Upper lobe of right lung (tissue), 1 donor: ENCODE measurements at places on chromosomes 11 and 22. TPM values are rescaled to one million over a fixed set of nuclear protein-coding genes. Genes with fewer than 3 reads are reported as not detected.

ENTHD1 gene
- total RNA-seq = not detected

DNA sequence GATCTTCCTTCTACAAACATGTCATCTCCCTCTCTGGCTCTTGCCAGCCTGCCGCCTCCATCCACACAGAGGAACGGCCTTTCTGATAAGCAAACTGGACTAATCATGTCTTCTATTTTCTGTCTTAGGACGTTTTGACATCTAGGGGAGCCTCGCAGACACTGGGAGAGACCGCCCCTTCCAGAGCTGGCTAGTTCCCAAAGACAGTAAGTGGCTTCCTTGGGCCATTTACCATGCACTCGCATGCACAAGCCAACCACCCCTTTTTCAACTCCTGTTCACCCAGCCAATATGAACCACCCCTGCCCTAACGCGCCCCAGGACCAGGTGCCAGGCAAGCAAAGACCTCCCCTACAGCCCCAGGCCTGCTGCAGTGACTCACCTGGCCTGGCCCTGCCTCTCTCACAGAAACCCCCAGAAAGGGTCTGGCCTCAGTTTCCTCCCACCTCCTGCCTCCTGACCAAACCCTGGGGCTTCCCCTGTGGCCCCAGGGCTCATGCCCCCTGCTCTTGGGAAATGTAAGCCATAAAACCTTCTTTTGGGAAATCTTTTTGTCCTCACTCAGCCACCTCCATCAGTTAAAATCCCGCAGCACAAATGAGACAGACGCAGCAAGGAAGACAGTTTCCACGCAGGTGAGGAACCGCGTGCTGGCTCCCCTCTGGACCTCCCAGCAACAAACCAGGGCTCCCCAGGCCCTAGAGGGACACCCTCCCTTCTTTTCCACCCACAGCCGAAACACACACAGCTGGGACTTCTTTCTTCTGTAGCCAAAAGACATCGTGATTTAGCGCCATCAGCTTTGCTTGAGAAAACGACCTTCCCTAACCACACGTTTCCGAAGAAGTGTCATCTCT lies 38.5 kb downstream of the SHANK2 start:
- H3K27me3 ChIP-seq = no peaks in the 10 kb centered on the region
- H3K4me3 ChIP-seq = no peak overlapping the region
- H3K4me1 ChIP-seq = no peaks in the 10 kb centered on the region
- H3K36me3 ChIP-seq = no peaks in the 10 kb centered on the region
- no peak overlapping the region for H3K27ac ChIP-seq

GRCh38 chr22:37898441-37899181 lies 7.5 kb upstream of the MICALL1 start:
- H3K4me3 ChIP-seq = no peak overlapping the region
- peak; percentile 81 for DNase-seq
- peak overlapping the region; percentile 8 for H3K27ac ChIP-seq
- H3K4me1 ChIP-seq = peaks cover 27% of the 10 kb centered on the region
- H3K27me3 ChIP-seq = no peaks in the 10 kb centered on the region

EMSY gene
- 20.9 TPM for total RNA-seq

- H3K4me3 ChIP-seq = no peak overlapping the region
- DNase-seq = no peak
- H3K36me3 ChIP-seq = no peaks in the 10 kb centered on the region
- H3K4me1 ChIP-seq = no peaks in the 10 kb centered on the region
These were observed 216.0 kb upstream of the ISX start for GRCh38 chr22:34849965-34850364.

DNA sequence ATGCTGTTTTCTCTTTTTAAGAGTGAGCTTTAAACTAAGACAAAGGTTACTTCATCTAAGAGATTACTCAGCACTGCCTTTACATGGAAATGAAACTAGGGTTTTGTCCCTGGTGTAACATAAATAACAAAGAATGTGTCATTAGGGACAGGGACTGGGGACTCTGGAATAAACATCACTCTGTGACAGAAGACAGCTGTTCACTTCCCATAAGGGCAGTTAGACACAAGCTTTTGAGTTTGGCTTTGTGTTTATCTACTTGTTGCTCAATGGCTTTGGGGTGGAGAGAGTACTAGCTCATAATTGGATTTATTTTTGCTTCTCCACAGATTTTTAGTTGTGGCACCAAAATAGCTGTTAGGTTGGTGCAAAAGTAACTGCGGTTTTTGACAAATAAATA lies 154.5 kb downstream of the OR4C45 start:
- no peaks in the 10 kb centered on the region for H3K27me3 ChIP-seq
- DNase-seq = no peak
- no peaks in the 10 kb centered on the region for H3K36me3 ChIP-seq
- H3K4me1 ChIP-seq = no peaks in the 10 kb centered on the region

CHCHD10 gene
- total RNA-seq = 102 TPM

- H3K27ac ChIP-seq = no peak overlapping the region
- peaks cover 17% of the 10 kb centered on the region for H3K4me1 ChIP-seq
- no peak overlapping the region for H3K4me3 ChIP-seq
- H3K36me3 ChIP-seq = no peaks in the 10 kb centered on the region
- H3K27me3 ChIP-seq = no peaks in the 10 kb centered on the region
- DNase-seq = no peak
These were observed 34.3 kb downstream of the TSPAN18 start for GRCh38 chr11:44760917-44761550.

- no peaks in the 10 kb centered on the region for H3K36me3 ChIP-seq
- H3K4me1 ChIP-seq = no peaks in the 10 kb centered on the region
- H3K27ac ChIP-seq = no peak overlapping the region
- no peak overlapping the region for H3K4me3 ChIP-seq
These were observed 94.7 kb downstream of the NECTIN1 start for GRCh38 chr11:119634301-119634700.

GRCh38 chr11:115585361-115586024 lies 81.3 kb upstream of the CADM1 start:
- no peaks in the 10 kb centered on the region for H3K36me3 ChIP-seq
- H3K4me1 ChIP-seq = no peaks in the 10 kb centered on the region
- H3K27me3 ChIP-seq = no peaks in the 10 kb centered on the region
- H3K27ac ChIP-seq = no peak overlapping the region

GRCh38 chr11:76240161-76240540 lies 33.8 kb upstream of the WNT11 start:
- H3K4me1 ChIP-seq = no peaks in the 10 kb centered on the region
- no peaks in the 10 kb centered on the region for H3K36me3 ChIP-seq

SSTR3 gene
- total RNA-seq = not detected

GRCh38 chr11:28242596-28242995 lies 134.4 kb downstream of the METTL15 start:
- no peak for DNase-seq
- H3K4me1 ChIP-seq = no peaks in the 10 kb centered on the region
- H3K36me3 ChIP-seq = no peaks in the 10 kb centered on the region
- H3K27me3 ChIP-seq = no peaks in the 10 kb centered on the region
- no peak overlapping the region for H3K27ac ChIP-seq

GRCh38 chr22:35752863-35753189 lies 35.2 kb downstream of the APOL5 start:
- no peaks in the 10 kb centered on the region for H3K27me3 ChIP-seq
- DNase-seq = no peak
- H3K36me3 ChIP-seq = peaks cover 17% of the 10 kb centered on the region
- H3K4me3 ChIP-seq = no peak overlapping the region

DNA sequence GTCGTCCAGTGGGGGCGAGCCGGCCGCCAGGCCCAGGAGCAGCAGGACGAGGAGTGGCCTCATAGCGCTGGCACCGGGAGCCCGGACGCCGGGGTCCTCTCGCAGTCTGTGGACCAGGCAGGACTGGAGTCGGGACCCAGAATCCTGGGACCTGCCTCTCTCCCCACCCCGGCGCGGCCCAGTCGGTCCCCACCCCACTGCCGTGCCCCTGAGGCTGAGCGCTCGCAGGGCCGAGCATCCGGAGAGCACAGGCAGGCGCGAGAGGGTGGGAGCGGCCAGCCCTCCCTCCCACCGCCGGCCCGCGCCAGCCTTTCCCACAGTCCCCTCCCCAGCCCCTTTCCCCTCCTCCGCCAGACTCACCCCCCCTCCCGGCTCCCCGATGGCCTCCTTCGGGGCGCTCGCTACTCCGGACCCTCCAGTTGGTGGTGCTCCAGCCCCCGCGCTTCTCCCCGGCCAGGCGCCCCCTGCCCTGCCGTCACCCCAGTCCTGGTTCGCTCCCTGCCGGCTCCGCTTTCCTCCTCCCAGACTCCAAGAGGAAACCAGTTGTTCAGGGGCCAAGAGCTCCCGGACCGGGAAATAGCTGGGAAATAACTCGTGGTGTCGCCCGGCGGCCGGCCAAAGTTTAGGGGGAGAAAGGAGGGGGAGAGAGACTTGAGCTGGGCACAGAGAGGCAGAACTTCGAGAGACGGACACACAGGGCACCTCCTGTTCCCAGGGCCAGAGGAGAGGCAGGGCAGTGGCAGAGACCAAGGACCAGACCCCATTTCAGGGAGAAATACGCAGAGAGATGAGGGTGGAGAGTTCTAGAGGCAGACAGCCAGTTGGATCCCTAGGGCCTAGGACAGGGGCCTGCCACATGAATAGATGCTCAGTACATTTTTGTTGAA lies at the start of gene C1QTNF5:
Gene C1QTNF5 (minus strand): TSS at position 549 of the 887 bp plus-strand sequence. CDS start 486 bp downstream, at position 63.
- H3K27me3 ChIP-seq = peaks cover 18% of the 10 kb centered on the region
- DNase-seq = peak; percentile 88
- H3K27ac ChIP-seq = peak within 1 kb of the TSS; percentile 85
- H3K4me1 ChIP-seq = peaks cover 24% of the 10 kb centered on the region
- peak within 1 kb of the TSS; percentile 54 for H3K4me3 ChIP-seq
- peaks cover 8% of the 10 kb centered on the region for H3K36me3 ChIP-seq

GRCh38 chr11:3164138-3164551 lies 965 bp downstream of the OSBPL5 start:
- peaks cover 41% of the 10 kb centered on the region for H3K4me1 ChIP-seq
- peak overlapping the region; percentile 78 for H3K4me3 ChIP-seq
- H3K36me3 ChIP-seq = no peaks in the 10 kb centered on the region
- H3K27me3 ChIP-seq = no peaks in the 10 kb centered on the region
- no peak for DNase-seq

RIMBP3C gene
- total RNA-seq = 0.41 TPM

PHF21B gene
- total RNA-seq = 0.12 TPM

- H3K4me3 ChIP-seq = peak overlapping the region; percentile 99
- peak overlapping the region; percentile 86 for H3K27ac ChIP-seq
- peaks cover 37% of the 10 kb centered on the region for H3K36me3 ChIP-seq
- H3K27me3 ChIP-seq = no peaks in the 10 kb centered on the region
These were observed 679 bp upstream of the SSH3 start for GRCh38 chr11:67302571-67303131.

- H3K27ac ChIP-seq = no peak overlapping the region
- no peak for DNase-seq
- H3K36me3 ChIP-seq = no peaks in the 10 kb centered on the region
- no peak overlapping the region for H3K4me3 ChIP-seq
These were observed 3.7 kb downstream of the CST6 start for GRCh38 chr11:66015454-66015881.

- H3K27me3 ChIP-seq = no peaks in the 10 kb centered on the region
- DNase-seq = no peak
- peak overlapping the region; percentile 68 for H3K27ac ChIP-seq
- no peaks in the 10 kb centered on the region for H3K36me3 ChIP-seq
These were observed 4.7 kb upstream of the C11orf96 start for GRCh38 chr11:43937434-43938411.

DNA sequence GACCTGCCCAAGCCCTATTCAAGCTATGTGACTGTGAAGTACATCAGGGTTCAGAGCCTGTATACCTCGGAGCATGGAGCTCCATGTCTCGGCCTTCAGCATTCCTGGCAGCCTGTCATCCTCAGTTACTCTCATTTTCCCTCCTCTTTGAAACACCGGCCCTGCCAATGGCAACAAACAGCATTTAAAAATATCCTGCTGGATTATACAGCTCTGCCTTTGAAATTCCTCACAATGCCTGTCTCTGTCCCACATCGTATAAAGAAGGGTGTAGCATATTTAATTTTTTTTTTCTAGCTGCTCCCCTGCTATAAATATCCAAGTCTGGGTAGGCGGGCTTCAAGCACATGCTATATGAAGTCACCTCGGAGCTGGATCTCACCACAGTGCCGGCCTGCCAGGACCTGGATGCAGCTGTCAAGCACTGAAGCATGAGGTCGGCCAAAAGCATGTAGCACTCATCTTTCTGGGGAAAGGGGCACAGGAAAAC lies 11.8 kb downstream of the ABTB2 start:
- H3K4me3 ChIP-seq = no peak overlapping the region
- H3K4me1 ChIP-seq = peaks cover 28% of the 10 kb centered on the region
- H3K36me3 ChIP-seq = no peaks in the 10 kb centered on the region
- no peaks in the 10 kb centered on the region for H3K27me3 ChIP-seq

CD248 gene
- 10.0 TPM for total RNA-seq

SPA17 gene
- 4.8 TPM for total RNA-seq

DNA sequence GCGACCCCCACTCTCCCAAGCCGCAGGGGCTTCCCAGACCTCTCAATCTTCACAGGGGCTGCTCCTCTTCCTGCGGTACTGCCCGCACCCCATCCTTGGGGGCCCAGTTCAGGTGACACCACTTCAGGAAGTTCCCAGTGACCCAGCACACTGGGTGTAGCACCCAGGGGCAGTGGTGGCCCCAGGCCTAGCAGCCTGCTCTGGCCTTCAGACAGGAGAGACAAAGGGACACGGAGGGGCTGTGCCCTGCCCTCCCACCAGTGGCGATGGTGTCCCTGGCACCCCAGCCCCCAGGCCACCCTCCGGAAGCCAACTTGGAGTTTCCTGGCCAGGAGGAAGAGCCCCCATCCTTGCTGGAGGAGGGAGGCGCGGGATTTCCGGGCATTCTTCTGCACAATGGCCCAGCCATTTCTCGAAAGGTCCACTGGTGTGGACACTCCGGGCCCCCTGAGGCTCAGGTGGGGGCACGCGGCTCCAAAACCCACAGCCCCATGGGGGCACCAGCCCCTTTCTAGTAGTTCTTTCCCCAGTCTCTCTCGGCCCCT lies 978 bp upstream of the CLDN5 start:
- H3K27me3 ChIP-seq = peaks cover 49% of the 10 kb centered on the region
- H3K36me3 ChIP-seq = peaks cover 4% of the 10 kb centered on the region
- H3K4me1 ChIP-seq = peaks cover 5% of the 10 kb centered on the region
- H3K4me3 ChIP-seq = peak overlapping the region; percentile 49
- DNase-seq = no peak
- H3K27ac ChIP-seq = peak overlapping the region; percentile 78

MS4A13 gene
- not detected for total RNA-seq
